ENCODE measurements at places on chromosomes 12 and 14.

DNA sequence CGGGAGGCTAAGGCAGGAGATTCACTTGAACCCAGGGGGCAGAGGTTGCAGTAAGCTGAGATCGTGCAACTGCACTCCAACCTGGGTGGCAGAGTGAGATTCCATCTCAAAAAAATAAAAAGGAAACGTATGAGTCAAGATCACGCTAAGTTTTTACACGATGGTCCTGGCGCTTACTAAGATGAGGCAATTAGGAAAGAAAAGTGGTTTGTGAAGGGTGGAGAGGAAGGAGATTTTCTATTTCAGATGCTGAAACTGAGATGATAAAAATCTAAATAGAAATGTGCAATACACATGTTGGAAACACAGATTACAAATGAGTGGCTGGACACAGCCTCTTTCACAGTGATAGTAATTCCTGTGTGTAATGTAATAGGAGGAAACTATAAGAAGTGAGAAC lies 63.2 kb downstream of the KDM5A start:
- no peaks in the 10 kb centered on the region for H3K27me3 ChIP-seq
- no peaks in the 10 kb centered on the region for H3K4me1 ChIP-seq
- no peak overlapping the region for H3K4me3 ChIP-seq
- no peak for DNase-seq

DNA sequence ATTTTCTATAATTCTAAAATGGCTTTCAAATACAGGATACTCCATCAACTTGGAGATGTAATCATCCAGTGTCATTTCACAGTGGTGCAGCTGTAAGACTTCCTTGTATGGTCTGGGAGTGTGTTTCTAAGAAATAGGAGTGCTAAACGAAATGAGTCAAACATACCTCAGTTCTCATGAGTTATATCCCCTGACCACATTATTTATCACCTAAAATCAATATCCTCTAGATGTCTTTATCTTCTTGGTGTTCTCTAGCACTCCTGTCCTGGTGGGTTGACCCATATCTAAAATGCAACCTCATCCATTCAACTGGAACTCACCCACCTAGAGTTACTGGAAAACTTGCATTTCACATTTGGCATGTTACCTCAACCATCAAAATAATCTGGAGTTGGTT lies 33.2 kb downstream of the TMEM30B start:
- no peak overlapping the region for H3K27ac ChIP-seq
- no peaks in the 10 kb centered on the region for H3K27me3 ChIP-seq
- no peaks in the 10 kb centered on the region for H3K4me1 ChIP-seq
- H3K4me3 ChIP-seq = no peak overlapping the region
- no peak for DNase-seq

- no peaks in the 10 kb centered on the region for H3K27me3 ChIP-seq
- no peak overlapping the region for H3K27ac ChIP-seq
- no peaks in the 10 kb centered on the region for H3K36me3 ChIP-seq
Measured at GRCh38 chr12:15638231-15638630, 151.0 kb downstream of the EPS8 start.

- no peak overlapping the region for H3K4me3 ChIP-seq
- H3K36me3 ChIP-seq = no peaks in the 10 kb centered on the region
- H3K4me1 ChIP-seq = peaks cover 5% of the 10 kb centered on the region
- DNase-seq = peak; percentile 56
- H3K27ac ChIP-seq = no peak overlapping the region
Measured at GRCh38 chr12:8609061-8609570, 3.5 kb downstream of the AICDA start.

DNA sequence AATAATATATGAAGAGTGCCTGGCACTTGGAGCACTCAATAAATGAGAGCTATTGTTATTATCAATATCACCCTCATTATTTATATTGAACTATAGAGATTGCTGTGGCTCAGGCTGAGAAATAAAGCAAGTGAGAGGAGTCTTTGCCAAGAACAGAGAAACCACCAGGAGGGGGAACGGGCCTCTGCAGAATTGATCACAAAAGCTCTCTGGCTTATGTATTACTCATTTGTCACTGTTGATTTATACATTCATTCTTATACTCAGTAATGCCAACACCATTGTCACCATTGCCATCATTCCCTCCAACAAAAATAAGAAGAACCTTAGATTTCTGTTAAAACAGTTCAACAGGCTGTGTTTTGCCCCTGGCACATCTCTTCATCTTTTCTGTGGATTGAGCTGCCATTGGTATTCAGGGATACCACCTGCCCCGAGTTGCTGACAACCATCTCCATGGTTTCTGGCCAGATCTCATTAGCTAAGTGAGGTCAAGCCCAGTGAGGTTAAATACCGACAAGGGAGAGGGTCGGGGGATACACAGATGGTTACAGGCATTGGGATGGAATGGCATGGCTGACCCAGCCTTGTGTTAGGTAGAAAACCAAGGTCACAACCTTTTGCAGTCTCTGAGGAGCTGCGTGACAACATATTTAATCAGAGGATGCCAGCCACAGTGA lies 21.8 kb upstream of the PCNX1 start:
- no peak for DNase-seq
- no peak overlapping the region for H3K4me3 ChIP-seq
- no peaks in the 10 kb centered on the region for H3K27me3 ChIP-seq
- H3K4me1 ChIP-seq = no peaks in the 10 kb centered on the region

DNA sequence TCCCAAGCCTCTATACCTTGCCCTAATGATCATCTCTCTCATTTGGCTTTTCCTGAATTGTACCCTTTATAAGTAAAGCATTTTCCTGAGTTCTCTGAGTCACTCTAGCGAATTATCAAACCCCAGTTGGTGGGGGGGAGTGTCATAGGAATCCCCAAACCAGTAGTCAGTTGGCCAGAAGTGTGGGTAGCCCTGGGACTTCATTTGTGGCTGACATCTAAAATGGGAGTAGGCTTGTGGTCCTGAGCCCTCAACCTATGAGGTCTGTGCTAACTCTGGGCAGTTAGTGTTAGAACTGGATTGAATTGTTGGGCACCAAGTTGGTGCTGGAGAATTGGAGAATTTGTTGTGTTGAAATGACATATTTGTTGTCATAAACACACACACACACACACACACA lies 91.3 kb downstream of the BBS10 start:
- peaks cover 18% of the 10 kb centered on the region for H3K4me1 ChIP-seq
- no peak overlapping the region for H3K4me3 ChIP-seq
- no peaks in the 10 kb centered on the region for H3K36me3 ChIP-seq
- no peak for DNase-seq
- H3K27ac ChIP-seq = no peak overlapping the region

DNA sequence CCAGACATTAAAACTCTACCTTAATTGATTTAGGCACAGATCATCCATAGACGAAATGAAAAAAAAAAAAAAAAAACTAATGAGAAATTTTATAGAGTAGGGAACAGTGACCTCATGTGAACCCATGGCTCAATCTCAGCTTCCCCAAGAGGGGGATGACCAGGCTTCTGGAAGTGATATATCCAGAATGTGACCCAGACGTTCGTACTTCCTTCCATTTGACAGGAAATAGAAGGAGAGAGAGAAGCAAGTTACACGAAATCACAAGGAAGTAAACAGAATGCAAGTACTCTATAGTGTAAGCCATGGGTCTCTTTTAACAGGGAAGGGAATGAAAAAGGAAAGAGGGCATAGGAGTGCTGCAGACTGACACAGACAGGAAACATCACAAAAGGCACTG lies 10.1 kb downstream of the FOXN3 start:
- no peak overlapping the region for H3K27ac ChIP-seq
- no peak for DNase-seq
- peaks cover 9% of the 10 kb centered on the region for H3K4me1 ChIP-seq
- peaks cover 5% of the 10 kb centered on the region for H3K36me3 ChIP-seq
- H3K27me3 ChIP-seq = no peaks in the 10 kb centered on the region
- no peak overlapping the region for H3K4me3 ChIP-seq

GRCh38 chr12:57221169-57221917 lies 4.7 kb downstream of the NXPH4 start:
- no peaks in the 10 kb centered on the region for H3K36me3 ChIP-seq
- peaks cover 100% of the 10 kb centered on the region for H3K27me3 ChIP-seq
- H3K4me1 ChIP-seq = peaks cover 59% of the 10 kb centered on the region
- DNase-seq = no peak
- H3K27ac ChIP-seq = no peak overlapping the region

- no peak for DNase-seq
- H3K36me3 ChIP-seq = no peaks in the 10 kb centered on the region
- H3K27me3 ChIP-seq = peaks cover 68% of the 10 kb centered on the region
- H3K4me1 ChIP-seq = peaks cover 6% of the 10 kb centered on the region
- peak overlapping the region; percentile 62 for H3K4me3 ChIP-seq
Measured at GRCh38 chr12:3366451-3367110, 124.4 kb upstream of the PRMT8 start.

- H3K4me1 ChIP-seq = peaks cover 4% of the 10 kb centered on the region
- no peaks in the 10 kb centered on the region for H3K27me3 ChIP-seq
- no peak overlapping the region for H3K4me3 ChIP-seq
- no peaks in the 10 kb centered on the region for H3K36me3 ChIP-seq
- DNase-seq = no peak
Measured at GRCh38 chr12:105474672-105475071, 144.2 kb downstream of the C12orf75 start.

DNA sequence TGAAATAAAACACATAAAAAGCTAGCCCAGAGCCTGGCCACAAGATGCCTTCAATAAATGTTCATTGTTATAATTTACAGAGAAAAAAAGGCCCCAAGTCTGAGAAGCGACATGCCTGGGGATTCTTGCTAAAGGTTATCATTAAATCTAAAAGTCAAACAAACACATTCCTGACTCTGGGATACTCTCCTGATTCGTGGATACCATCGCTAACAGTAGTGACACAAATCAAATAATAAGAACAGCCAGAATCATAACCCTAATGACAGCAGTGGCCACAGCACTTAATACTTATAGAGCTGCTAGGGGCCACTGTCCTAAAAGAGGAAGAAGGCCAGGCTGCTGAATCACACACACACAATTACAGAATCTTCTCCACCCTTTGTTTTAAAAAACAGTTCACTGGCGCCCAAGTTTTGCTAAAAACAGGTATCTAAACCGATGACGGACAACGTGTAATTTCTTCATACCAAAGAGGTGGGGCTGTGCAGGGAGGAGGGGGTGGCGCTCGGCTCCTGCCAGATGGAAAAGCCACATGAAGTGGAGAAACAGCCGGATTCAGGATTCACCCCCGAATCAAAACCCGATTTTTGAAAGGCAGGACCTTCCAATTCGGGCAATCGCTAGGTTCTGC lies 1.2 kb downstream of the CLIP1 start:
- peaks cover 12% of the 10 kb centered on the region for H3K4me1 ChIP-seq
- peak overlapping the region; percentile 76 for H3K4me3 ChIP-seq
- H3K27me3 ChIP-seq = no peaks in the 10 kb centered on the region
- no peak for DNase-seq
- peak overlapping the region; percentile 77 for H3K27ac ChIP-seq

DNA sequence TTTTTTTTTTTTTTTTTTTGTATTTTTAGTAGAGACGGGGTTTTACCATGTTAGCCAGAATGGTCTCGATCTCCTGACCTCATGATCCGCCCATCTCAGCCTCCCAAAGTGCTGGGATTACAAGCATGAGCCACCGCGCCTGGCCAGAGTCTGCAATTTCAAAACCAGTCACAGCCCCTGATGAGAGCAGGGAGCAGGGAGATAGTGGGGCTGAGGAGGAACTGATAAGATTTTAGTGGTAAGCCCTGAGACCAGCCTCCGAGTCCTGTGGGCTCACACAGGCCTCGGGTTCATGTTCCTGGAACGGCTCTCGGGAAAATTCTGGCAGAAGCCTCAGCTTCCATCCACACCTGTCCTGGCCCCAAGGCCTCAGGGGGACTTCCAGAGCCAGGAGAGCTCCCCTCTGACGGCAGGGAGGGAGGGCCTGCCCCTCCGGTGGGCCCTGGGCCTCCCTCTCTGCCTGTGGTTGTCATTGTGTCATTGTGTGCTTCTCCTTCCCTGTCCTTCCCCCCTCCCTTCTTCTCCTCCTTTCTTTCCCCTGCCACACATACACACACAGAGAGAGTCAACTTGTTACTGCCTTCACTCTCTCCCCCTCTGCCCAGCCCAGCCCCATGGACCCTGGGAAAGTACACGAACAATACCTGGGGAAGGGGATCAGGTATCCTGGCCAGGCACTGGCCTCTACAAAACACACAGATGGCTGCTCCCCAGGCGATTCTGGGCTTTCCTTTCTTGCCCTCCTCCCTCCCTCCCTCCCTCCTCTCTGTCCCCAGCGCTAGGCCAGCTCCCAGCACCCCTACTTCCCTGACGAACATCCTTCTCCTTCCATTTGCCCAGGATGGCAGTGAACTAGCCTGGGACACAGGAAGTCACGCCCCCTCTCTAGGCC lies 294.1 kb downstream of the DPF3 start:
- DNase-seq = peak; percentile 41
- no peak overlapping the region for H3K4me3 ChIP-seq
- H3K27ac ChIP-seq = no peak overlapping the region
- H3K36me3 ChIP-seq = no peaks in the 10 kb centered on the region
- H3K27me3 ChIP-seq = no peaks in the 10 kb centered on the region

GRCh38 chr14:105204931-105205672 lies 24.0 kb upstream of the NUDT14 start:
- no peak for DNase-seq
- H3K36me3 ChIP-seq = no peaks in the 10 kb centered on the region
- no peak overlapping the region for H3K4me3 ChIP-seq
- peaks cover 13% of the 10 kb centered on the region for H3K4me1 ChIP-seq
- no peaks in the 10 kb centered on the region for H3K27me3 ChIP-seq
- H3K27ac ChIP-seq = no peak overlapping the region

DNA sequence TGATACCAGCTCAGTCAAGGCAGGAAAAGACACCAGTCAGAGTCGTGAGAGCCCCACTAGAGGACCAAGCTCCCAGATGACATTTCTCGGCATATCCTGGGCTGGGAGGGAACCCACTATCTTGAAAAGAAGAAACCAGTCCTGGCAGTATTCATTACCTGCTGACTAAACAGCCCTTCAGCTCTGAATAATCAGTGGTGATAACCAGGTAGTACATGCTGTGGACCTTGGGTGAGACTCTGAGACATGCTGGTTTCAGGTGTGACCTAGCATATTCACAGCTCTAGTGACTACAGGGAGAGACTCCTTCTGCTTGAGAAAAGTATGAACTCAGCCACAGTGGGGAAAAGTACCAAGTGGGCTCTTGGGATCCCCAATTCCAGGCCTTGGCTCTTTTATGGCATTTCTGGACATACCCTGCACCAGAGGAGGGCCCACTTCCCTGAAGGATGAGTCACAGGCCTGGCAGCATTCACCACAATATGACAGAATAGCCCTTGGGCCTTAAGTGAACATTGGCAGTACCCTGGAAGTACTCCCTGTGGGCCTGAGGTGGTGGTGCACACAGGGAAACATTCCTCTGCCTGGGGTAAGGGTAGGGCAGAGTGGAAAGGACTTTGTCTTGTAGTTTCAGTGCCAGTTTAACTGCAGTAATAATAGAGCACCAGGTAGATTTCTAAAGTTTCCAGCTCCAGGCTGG lies 82.6 kb upstream of the SLC38A4 start:
- no peaks in the 10 kb centered on the region for H3K4me1 ChIP-seq
- no peak overlapping the region for H3K4me3 ChIP-seq
- no peaks in the 10 kb centered on the region for H3K27me3 ChIP-seq
- DNase-seq = no peak

GRCh38 chr12:52778833-52779232 lies 1.7 kb upstream of the KRT76 start:
- H3K4me3 ChIP-seq = no peak overlapping the region
- peaks cover 4% of the 10 kb centered on the region for H3K27me3 ChIP-seq
- no peak for DNase-seq
- H3K36me3 ChIP-seq = no peaks in the 10 kb centered on the region
- no peak overlapping the region for H3K27ac ChIP-seq
- no peaks in the 10 kb centered on the region for H3K4me1 ChIP-seq
